ENCODE measurements at places on chromosomes 3 and 15. TPM values are rescaled to one million over a fixed set of nuclear protein-coding genes. Genes with fewer than 3 reads are reported as not detected.

Gene ZFYVE19
- total RNA-seq, result 15.5 TPM

Gene UBR1
- 22.3 TPM for total RNA-seq

Gene IL17RB
- 0.22 TPM for total RNA-seq

Gene SCN11A
- total RNA-seq, result not detected

Gene REC114
- not detected for total RNA-seq

Gene SPINK8
- total RNA-seq, result not detected

Gene HRG
- not detected for total RNA-seq

Gene PLSCR1
- total RNA-seq, result 34.6 TPM

Gene FHIT
- 3.8 TPM for total RNA-seq

Gene MESP2
- total RNA-seq, result 0.36 TPM

- no peak for DNase-seq
Measured at GRCh38 chr15:39393575-39394335, 187.1 kb upstream of the THBS1 start.

GRCh38 chr3:63875510-63875909 lies 11.8 kb downstream of the ATXN7 start:
- no peak for DNase-seq

DNA sequence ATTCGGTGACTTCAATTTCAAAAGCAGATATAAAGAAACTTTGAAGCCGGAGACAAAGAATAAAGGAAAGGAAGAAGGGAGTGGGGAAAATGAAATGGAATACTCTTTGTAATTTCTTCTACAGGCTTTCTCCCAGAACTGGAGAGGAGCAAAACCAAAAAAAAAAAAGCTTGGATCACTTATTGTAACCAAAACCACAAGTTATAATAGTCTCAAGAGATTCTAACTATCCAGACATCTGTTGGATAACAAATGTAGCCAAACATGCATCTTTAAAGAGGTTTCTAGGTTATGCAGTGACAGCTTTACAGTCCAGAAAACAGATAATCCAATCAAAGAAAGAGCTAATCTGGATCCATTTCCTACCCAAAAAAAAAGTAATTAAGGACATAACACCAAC lies 36.2 kb downstream of the VGLL3 start:
- DNase-seq, result no peak

GRCh38 chr3:40097131-40098117 lies 212.1 kb upstream of the EIF1B start:
- DNase-seq, result no peak

DNA sequence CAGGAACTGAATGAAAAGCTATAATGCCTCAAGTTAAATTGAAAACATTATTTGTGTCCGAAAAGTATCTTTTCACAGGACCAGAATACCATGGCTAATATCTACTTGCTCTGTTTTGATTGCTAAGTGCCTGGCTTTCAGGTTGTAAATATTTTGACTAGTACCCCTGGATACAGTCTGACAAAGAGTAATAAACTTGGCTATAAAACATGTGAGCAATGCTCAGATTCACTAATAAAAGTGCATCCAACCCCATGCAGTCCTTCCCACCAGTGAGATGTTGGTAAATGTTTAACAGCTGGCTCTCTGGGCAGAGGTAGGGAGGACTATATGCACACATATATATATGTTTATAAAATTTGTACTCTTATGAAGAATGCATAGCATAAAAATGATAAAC lies 281.8 kb upstream of the TGFBR2 start:
- DNase-seq, result no peak

- no peak for DNase-seq
Measured at GRCh38 chr15:32833379-32833821, 115.6 kb downstream of the GREM1 start.

DNA sequence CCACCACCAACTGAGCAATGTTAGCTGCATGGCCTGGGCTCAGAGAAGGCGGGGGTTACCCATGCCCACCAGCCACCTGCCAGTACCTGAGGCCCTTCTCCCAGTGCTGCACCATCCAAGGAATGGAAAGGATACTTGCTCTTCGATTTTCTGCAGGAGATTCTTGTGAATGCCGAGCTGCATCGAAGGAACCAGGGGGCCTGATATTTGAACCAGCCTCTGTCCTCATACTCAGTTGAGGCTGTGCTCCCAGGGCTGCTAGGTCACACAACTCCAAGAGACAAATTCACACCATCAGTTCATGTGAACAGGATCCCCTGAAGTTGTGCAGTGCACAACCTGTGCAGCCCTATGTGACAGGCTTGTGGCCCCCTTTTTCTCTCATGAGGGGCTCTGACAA lies 18.0 kb downstream of the PLA2G4F start:
- DNase-seq, result peak; percentile 42

DNA sequence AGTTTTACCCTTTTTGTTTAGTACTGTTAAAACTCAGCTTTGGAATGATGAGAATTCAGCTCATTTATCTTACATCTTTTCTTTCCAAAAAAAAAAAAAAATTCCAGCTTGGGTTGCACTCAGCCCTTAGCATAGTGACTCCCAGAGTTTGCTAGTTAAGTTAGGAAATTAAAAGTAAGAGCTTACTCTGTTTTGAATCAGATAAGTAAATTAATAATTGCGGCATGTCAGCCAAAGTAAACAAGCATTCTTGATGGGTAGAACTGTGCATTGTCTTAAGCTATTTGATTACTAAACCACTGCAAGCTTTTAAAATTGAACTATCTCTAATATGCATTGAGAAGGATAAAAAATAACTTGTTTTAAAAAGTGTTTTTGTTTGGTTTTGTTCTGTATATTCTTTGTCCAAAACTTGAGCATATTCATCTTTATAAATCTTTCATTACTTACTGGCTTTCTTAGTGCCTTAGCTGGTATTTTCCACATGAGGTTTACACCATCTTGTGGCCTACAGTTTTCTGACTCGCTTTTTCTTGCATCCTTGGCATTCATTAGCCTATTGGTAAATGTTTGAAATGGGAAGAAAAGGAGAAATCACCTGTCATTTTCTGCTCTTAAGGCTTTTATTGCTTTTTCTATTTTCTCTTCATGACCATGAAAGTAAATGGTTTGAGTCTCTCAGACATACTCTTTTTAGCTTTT lies 107.6 kb downstream of the FILIP1L start:
- DNase-seq, result no peak

- DNase-seq, result no peak
Measured at GRCh38 chr15:86629409-86630356, 550.0 kb downstream of the AGBL1 start.

DNA sequence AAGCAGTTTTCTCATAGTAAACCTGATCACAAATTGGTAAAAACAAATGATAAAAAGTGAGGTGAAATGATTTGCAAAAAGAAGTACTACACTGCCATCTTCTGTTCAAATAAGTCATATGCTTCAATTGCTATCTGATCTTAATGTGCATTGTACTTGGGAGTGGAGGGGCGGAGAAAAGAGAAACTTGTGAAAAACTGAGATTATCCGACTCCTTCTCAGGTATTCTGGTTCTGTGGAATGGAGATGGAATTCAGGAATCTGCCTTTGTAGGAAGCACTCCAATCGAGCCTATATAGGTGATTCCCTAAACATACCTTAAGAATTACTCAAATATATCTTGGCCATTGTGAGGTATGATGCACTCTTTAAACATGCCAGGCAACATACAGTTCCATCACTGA lies 180.6 kb downstream of the CHL1 start:
- no peak for DNase-seq

GRCh38 chr3:157533298-157534070 lies 30.3 kb upstream of the VEPH1 start:
- DNase-seq, result no peak

Data from chondrocyte (in vitro differentiated cells).